Anterior cingulate cortex (tissue), 58 donors: ENCODE measurements at places on chromosomes 3 and 15.

GRCh38 chr15:99014803-99015697 lies 7.5 kb upstream of the PGPEP1L start:
- no peak for DNase-seq

- no peak for DNase-seq
These were observed 361.4 kb upstream of the TRIM42 start for GRCh38 chr3:140316466-140316865.

DNA sequence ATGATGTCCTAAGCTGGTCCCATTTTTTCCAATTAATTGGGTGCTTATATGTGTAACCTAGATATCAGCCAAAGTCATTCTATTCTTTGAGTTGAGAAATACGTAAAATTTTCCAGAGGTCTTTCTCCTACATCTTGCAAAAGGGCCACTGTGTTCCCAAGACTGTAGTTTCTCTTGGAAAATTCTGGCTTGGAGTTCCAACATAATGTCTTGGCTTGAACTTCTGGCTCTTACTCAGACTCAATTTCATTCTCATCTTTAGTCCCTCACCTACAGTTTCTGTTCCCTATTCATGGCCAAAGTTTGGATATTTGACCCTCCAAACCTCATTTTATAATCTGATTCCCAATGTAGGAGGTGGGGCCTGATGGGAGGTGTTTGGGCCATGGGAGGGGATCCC lies 201.4 kb upstream of the ARHGEF26 start:
- no peak for DNase-seq

DNA sequence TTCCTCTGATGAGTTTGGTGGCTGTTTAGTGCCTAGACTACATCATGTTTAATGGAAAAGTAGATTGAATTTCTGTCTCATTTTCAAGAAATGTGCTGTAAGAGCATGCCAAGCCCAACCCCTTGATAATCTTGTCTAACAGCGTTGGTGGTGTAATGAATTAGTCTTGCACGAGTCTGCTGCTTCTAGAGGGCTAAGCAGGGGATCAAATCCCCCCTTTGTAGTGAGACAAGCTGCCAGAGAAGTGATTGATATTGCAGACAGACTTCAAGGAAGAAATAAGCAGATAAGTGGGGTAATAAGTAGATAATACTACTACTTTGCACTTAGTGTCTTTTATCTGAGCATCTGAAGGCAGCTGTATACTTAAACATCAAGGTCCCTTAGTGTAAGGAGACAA lies 141.4 kb downstream of the TP63 start:
- no peak for DNase-seq

GRCh38 chr3:179706233-179706632 lies 53.4 kb downstream of the USP13 start:
- no peak for DNase-seq

GRCh38 chr3:45635475-45636256 lies 41.1 kb downstream of the LIMD1 start:
- no peak for DNase-seq

DNA sequence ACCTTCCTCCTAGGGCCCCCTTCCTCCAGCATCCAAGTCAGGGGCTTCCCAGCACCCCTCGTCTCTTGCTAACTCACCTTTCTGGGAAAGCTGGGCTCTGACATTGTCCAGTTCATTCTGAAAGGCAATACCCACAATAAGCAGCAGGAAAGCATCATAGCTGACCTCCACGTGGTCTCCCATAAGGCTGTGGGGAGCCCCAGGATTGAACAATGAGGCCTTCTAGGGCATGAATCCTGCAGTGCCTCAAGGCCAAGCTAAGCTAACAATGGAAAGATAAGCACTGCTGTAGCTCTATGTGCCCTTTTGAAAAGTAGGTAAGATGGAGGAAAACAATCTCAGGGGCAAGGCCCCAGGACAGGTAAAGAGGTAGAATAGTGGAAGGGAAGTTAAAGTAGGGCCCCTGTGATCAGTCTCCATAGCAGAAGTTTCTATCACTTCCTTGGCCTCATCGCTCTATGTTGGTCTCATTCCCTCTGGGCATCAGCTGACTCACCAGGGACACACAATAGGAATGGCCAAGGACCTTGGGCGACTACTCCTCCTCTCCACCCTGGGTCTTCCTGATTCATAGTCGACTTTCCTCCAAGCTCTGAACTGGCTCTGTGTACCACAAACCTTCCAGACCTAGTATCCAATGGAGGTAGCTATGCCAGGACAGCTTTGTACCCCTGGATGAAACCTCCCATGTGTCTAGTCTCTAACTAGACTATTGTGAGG lies 11.7 kb downstream of the TRAIP start:
- DNase-seq = no peak

GRCh38 chr15:50996641-50997040 lies 88.2 kb downstream of the AP4E1 start:
- DNase-seq = no peak

DNA sequence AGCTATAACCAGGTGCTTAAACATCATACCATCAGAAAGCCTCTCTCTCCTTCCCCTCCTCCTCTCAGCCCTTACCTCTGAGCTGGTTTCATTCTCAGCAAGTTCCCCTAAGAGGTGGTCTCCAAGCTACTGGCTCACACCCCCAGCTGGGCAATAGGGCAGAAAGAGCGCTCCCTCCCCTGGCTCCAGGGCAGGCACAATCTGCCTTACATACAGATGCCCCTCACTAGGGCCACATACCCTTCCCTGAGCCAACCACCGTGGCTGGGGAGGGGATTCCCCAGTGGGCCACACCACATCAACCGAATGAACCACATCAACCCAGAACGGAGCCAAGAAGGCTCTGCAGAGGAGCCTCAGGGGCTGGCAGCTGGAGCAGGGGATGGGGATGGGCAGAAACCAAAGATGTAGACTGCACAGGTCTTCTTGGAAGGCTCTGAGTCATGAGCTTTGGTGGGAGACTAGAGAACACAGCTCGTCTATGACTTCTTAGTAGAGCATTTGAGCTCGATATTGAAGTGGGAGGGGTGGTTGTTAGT lies 4.6 kb upstream of the FBLN2 start:
- DNase-seq = no peak

GRCh38 chr3:64717872-64718613 lies 30.2 kb upstream of the ADAMTS9 start:
- no peak for DNase-seq

DNA sequence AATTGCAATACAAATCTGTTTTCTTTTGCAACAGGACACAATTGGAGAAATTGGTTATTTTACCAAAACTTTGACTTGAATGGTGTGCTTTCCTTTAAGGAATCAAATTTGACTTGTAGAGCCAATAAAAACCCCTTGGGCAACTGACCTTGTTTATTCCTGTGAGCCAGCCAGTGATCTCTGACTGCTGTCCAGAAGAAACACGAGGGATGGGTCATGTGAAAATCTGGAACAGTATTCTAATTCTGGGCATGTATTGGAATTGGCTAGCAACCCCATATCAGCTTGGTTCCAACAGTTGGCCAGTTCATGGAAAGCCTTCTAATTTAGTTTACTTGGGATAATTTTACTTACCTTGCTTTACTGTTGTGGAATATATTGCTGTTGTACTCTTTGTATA lies 19.1 kb upstream of the HHATL start:
- DNase-seq = no peak

DNA sequence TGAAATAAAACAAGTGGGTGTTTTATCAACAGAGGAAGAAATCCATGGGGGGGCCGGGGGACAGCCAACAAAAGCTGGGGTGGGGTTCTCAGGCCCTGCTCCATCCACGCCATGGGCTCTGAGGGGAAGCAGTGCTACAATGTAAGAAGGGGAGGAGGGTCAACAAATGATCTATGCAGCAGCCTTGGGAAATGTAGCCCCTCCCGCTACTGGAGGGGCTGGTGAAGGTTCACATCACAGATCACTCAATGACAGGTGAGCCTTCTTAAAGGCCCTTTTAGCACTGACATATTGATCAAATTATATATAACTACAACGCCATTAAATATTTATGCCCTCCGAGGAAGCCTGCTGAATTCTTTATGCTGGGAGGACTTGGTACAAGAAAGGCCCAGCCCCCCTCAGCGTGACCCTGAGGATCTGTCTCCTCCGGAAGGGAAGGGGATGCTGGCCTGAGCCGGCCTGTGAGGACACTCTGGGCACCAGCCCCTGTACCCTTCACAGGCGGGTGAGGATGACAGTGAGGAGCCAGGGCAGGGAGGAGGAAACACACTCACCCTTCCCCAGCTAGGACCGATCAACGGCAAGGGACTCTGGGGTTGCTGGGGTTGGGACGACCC lies 15.3 kb downstream of the TLE3 start:
- no peak for DNase-seq

DNA sequence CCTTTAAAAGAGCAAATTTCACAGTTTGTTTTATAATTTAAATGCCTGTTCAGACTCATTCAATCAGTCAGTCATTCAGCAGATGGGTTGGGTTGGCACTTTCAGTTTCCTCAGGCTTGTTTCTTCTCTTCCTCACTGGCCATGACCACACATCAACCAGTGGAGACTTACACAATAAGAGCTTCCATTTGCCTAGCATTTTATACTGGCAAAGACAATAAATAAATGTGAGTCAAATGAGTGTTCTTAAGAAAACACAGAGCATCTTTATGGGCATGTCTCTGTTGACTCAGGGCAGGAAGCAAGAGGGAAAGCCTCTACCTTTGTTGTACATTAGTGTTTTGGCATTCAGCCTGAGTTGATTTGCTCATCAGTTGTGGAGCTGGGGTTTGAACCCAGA lies 122.6 kb downstream of the EPHB1 start:
- DNase-seq = no peak

- DNase-seq = no peak
These were observed 229.9 kb downstream of the CHST2 start for GRCh38 chr3:143349455-143349854.

DNA sequence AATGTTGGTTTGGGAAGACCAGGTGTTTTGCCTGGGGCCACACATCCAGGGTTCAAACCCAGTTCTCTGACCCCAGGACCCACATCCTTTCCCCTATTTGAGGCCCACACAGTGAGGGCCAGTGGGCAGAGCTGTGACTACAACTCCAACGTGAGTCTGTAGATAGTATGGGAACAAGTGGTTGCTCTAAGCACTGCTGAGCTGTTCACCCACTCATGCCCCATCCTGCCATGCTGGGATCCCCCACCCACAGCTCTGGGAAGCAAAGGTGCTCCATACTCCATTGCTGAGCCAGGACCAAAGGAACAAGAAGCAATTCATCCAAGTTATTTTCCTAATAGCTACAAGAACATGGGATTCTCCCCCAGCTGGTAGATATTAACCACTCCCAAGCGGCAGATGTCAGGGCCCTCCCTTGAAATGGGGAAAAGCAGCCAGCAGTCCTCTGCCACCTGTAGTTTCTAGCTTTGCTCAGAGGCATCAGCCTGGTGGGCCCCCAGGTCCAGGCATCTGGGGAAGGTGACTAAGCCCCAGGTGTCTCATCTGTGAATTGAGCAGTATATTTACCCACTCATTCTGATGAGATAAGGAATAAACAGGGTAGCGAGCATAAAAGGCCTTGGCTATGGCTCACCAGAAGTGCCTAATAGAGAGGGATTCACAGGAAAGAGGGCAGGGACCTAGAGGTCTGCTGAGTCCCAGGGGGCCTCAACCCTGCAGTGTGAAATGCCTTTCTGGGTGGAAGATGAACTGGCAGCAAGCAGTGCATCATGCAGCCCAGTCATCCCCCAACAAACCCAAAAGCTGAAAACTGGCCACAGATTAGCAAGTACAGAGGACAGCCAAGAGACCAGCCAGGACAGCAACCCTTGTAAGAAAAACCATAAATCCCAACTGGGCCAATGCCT lies 33.4 kb downstream of the POC1A start:
- DNase-seq = no peak

DNA sequence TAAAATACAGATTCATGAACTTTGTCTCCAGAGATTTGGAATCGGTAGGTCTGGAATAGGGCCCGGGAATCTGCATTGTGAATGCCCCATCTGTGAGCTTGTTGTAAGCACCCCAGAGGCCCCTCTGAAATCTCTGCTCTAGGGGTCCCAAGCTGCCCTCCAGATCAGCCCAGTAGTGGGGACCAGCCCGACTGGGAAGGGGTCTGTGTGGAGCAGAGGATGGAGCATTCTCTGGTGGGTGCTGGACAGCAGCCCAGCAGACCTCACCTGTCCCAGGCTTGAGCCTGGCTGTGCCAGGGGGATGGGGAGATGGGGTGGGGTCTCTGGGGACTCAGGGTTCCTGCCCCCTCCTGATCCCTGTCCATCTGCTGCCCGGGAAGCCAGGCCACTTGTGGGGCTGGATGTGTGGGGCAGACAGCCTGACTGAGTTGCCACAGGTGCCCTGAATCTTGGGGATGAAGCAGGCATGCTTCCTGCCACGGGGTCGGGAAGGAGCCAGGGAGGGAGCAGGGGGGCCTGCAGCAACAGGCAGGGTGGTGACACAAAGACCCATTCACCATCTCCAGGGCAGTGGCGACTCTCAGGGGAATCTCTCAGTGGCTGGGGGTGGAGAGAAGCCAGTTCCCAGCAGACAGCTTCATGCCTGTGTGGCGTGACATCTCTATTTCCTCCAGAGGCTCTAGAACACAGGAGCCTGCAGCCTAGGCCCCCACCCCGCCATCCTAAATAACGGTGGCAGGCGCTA lies 99.3 kb downstream of the WNT7A start:
- no peak for DNase-seq
